Bronchial epithelial cell (primary cell): ENCODE measurements at places on chromosomes 2 and 18. TPM values are rescaled to one million over a fixed set of nuclear protein-coding genes. Genes with fewer than 3 reads are reported as not detected.

Gene TRIM43
- under 0.01 TPM in 1 of 2 replicates, not detected in the other for total RNA-seq

Gene GLI2
- total RNA-seq, result under 0.01 and 0.26 TPM in 2 replicates

Gene ACMSD
- not detected in 2 replicates for total RNA-seq

Gene ACADL
- 0.26 and 0.38 TPM in 2 replicates for total RNA-seq

Gene UPP2
- not detected in 2 replicates for total RNA-seq

Gene CERKL
- total RNA-seq, result not detected in 2 replicates
